ENCODE measurements at places on chromosomes 12 and 14.

GRCh38 chr12:66061557-66062289, 68.8 kb downstream of the LLPH start:
- no peak for DNase-seq

- DNase-seq: no peak
Measured at GRCh38 chr14:66508846-66509621, 1.1 kb downstream of the GPHN start.

GRCh38 chr14:105450864-105451720, 23.5 kb upstream of the CRIP2 start:
- DNase-seq: no peak

DNA sequence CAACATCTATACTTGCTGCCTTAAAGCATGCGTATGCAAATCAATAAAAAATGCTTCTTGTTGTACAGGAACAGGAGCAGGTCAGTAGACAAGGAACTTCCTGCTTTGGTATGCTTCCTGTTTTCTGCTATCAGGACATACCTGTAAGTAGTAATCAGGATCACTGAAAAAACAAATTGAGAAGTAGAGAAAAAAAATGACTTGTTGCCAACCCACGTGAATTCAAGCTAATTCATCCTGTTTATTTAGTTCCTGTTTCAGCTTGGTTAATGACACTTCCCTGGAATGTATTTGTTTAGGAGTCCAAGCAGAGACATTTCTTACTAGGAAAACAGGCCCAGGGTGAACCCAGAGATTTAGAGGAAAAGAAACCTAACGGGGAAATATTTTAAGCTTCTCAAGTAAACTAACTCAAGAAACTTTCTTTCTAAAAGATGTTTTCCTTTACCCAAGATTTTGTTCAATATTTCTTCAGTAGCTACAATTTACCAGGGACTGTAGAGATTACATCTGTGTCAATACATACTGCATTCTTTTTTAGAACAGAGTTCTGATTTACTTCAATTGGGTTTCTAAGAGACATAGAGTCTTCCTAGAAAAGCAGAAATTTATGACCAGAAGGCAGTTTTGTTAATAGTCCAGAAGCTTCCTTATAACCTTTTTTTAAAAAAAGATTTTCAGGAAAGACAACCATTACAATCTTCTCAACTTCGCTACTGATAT, 124.2 kb downstream of the PAWR start:
- no peak for DNase-seq

DNA sequence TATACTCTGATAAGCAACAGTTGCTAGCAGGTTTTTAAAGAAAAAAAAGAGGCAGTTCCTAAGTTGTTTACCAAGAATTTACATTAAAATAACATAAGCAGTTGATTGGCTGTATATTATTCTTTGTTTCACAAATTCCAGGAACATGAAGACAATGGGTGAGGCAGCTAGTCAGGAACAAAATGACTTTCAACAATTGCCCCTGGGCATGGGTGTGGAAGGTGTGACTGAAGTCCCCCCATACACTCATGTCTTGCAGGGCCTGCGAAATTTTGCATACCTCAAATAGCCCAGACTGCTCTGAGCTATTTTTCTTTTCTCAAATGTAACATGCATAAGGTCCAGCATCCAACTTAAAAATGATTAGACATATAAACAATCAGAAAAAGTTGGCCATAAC, 267.2 kb upstream of the DIO3 start:
- DNase-seq: no peak

- DNase-seq: no peak
Measured at GRCh38 chr12:386651-387050, 2.5 kb downstream of the KDM5A start.

DNA sequence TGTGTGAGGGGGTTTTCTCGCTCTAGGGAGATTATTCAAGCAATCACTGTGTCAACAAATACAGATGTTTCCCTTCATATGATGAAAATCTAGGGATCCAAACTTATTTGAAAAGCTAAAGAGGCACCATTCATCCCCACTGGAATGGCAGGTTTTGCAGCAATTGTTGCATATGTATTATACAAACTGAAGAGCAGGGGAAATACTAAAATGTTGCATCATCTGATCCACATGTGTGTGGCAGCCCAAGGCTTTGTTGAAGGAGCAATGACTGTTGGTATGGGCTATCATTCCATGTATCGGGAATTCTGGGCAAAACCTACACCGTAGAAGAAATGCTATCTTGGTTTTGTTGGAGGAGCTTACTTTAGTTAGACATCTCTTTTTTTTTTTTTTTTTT, 4.1 kb upstream of the PRPF40B start:
- no peak for DNase-seq

- DNase-seq: no peak
Measured at GRCh38 chr12:41120211-41120610, 67.9 kb upstream of the PDZRN4 start.

DNA sequence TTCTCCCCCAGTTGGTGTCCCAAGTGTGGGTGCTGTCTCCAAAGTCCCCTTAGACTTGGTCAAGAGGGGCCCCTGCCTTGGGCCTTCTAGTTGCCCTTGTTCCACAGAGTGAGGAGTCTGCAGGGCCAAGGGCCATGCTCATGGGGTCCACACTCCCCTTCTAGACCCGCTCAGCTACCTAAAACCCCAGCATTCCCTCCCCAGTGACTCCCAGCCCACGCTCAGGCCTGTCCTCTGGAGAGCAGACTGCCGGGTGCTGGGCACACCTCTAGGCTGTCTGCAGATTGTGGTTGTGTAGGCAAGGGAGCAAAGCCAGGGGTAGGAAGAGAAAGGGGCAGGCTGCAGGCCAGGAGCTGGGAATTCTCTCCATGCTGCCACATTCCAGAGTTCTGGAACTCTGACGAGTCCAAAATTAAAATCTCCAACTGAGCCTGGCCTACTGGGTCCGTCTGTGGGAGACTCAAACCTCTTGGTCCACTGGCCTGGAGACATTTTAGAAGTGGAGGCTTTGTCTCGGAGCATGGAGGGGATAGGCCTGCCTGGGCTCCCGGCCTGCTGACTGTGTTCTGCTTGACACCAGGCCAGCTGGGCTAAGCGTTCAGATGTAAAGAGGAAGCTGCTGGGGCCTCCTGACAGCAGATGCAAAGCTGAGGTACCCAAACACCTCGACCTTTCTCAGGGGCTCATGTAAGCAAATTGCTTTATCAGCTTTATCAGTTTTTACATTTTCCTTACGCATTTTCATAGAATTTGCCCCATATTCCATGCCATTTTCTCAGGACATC, 13.7 kb upstream of the KRT5 start:
- no peak for DNase-seq

- no peak for DNase-seq
Measured at GRCh38 chr12:6199531-6200255, 507 bp upstream of the CD9 start.

- no peak for DNase-seq
Measured at GRCh38 chr12:1656902-1657301, 27.9 kb downstream of the WNT5B start.

GRCh38 chr14:21894003-21894897, 220.6 kb upstream of the OR4E1 start:
- no peak for DNase-seq

DNA sequence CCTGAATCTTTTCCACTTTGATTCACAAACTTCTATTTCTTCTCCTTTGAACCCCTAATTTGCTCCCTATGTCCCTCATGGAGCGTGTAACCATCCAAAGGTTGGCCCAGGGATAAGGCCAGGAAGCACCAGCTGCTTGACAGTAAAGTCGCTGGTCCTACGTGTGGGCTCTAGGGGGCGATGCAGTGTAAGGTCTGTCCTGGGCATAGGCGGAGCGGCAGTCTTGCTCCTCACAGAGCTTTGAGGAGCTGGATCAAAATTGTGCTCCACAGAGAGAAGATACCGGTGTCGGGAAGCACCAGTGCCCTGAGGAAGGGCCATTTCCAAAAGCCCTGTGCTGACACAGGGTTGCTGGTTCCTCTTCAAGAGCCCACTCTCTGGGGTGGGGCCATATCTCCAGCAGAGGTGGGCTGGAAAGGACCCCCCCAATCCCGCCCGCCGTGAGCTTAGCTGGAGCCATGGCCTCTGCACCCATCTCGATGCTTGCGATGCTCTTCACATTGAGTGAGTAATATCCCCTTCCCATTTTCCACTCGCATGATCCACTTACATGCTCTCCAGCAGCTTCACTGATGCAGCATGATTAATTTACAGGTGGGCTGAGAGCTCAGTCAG, 49.9 kb upstream of the OR4E1 start:
- no peak for DNase-seq

DNA sequence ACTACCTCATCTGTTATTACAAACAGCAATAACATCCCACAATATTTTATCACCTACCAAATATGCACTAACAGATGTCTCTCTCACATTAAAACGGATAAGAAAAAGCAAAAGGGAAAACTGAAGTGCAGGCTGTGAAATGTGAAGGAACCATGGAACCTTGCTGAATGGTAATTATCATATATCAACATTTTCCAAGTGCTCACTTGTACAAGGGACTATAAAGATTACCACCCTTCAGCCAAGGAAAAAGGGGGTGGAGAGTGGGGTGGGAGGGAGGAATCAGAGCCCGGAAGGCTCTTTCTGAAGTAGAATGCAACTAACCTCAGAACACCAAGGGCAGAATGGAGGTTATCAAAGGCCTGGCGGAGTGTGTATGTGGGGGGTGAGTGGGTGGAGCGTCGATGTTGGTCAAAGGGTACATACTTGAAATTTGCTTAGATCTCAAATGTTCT, 1.2 kb downstream of the SNX6 start:
- DNase-seq: no peak

DNA sequence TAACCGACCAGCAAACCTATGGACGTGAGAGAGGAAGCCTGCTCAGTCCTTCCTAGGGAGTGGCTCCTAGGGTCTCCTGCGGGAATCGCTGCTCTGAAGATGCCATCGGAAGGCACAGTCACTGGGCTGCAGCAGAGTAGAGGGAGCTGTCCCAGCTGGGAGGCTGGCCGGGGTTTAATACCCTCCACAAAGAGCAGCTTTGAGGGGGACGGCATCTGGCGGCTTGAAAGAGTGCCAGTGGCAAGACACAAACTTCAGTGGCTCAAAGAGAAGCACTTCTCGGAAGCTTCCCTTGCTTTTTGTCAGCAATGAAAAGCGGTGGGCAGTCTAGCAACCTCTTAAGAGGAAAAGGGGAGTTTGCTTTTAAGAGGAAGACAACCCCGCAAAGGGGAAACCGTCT, 114.6 kb downstream of the TMEM132C start:
- DNase-seq: no peak

GRCh38 chr14:54942913-54943312, 40.3 kb upstream of the GCH1 start:
- no peak for DNase-seq

GRCh38 chr14:65492266-65492665, 79.7 kb downstream of the FUT8 start:
- no peak for DNase-seq

GRCh38 chr14:104349950-104350349, 211.6 kb downstream of the KIF26A start:
- DNase-seq: no peak

- no peak for DNase-seq
Measured at GRCh38 chr14:65431951-65432350, 19.4 kb downstream of the FUT8 start.

DNA sequence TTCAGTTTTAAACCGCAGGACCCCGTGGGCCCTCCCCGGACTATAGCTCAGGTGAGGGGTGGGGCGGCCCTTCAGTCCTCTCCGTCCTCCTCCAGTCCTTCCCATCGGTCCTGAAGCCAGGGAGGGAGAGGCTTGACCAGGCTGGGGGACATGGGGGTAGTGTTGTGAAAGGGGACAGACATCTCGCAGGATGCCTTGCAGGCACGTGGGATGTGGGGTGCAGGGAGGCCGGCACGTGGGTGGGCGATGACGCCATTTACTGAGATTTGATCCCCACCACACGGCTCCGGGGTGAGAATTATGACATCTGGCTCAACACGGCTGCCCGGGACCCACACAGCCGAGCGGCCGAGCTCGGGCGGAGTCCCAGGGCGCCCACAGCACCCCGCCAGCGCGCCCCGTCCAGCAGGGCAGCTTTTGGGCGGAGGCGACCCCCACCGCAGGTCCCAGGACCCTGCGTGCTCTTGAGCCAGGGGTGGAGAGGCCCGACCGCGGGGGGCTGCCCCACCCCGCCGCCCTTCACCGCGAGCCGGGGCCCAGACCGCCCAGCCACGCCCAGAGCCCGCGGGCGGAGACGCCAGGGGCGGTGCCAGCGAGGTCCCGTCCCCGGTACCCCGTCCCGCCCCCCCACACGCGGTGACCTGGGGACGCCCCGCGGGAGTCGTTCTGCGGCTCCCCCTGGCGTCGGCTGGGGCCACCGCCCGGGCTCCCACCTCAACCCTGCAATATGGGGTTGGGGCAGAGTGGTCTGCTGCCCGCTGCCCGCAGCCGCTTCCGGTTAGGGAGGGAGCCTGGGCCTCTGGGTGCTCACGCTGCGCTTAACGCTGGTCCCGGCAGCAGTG, 3.3 kb upstream of the EXOC3L4 start:
- no peak for DNase-seq

GRCh38 chr12:16163146-16163545, 114.3 kb downstream of the SLC15A5 start:
- DNase-seq: no peak

- no peak for DNase-seq
Measured at GRCh38 chr12:50387972-50388478, 8.4 kb downstream of the FAM186A start.

DNA sequence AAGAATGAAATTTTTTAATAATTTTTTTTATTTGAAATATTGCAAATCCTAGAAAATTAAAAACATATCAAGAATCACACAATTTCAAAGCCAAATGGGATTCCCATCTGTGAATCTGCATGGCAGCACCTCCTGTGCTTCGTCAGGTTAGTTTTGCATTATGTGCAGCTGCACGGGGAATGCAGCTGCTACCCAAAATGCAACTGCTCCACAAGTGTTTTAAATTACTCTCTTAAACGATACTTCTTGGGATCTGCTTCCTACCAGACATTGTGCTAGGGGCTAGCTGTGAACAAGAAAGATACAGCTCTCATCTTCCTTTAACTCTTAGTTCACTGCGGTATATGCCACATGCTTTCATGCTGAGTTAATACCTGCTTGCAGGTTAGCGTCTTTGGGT, 154.2 kb downstream of the CRADD start:
- DNase-seq: no peak

DNA sequence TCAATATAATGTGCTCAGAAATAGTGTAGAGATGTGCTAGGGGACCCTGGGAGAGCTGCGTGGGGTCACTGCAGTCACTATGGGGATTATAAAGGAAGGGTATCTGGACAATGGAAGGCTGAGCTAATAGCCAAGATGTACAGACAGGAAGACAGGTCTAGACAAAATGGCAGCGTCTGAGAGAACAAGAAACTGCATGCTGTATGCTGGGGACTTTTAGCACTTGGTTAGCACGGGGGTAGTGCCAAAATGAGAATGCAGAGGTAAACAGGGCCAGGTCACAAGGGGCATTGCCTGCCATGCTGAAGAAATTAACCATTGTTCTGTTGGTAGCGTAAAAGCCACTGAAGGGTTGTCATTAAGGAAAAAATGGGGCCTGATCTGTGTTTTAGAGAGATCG, 308.2 kb downstream of the EMP1 start:
- DNase-seq: no peak

- no peak for DNase-seq
Measured at GRCh38 chr14:52175982-52176502, 91.5 kb upstream of the PTGDR start.

- DNase-seq: no peak
Measured at GRCh38 chr12:46367351-46368029, 5.1 kb downstream of the SLC38A2 start.

Measured in cortex of kidney (tissue), 1 donor.